ENCODE measurements at places on chromosomes 3 and 15.

DNA sequence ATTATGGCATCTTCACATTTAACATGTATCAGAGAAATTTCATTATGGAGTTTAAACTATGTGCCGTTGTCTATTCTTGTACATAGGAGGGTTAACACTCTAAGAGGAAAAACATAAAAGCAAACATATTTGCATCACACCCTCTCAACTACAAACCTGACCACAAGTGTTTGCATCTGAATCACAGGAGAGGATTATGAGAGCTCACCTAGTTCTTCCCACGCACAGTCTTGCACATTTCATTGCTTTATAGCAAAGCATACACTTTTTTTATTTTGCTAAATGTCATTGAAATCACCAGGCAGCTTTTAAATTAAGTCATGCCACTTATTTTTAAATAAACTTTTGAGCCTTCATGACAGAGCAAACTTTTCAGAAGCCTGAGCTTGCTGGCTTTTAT, 12.5 kb downstream of the TRAT1 start:
- DNase-seq = no peak

DNA sequence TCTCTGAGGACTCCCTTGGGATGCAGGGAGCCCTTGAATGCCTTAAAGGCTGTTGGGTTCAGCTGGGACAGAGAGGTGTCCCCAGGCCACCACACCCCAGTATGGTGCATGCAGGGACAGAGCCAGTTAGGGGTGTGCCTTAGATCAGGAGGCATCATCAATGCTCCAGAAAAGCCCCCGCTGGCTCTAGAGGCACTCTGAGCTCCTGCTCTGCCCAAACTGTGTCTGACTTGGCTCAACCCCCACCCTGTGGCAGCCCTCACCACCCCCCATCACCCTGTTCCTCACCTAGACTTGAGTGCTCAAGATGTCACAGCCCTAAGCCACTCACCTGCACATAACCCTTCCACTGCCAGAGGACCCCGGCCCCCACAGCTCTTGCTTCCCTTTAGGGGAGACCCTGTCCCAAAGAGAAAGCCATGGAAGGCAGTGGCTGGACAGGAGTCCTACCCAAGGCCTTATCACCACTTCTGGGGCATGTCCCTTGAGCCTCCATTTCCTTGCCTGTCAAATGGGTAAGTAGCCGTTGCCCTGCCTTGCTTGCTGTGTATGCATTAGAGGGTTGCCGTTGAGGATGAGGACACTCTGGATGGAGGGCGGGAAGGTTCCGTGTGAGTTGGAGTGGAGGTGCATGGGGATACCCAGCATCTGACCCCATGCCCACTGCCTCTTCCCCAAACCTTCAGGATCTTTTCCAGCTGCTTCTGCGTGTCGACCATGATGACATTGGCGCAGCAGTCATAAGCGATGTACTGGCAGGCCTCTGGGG, 41.4 kb downstream of the ACSBG1 start:
- DNase-seq = no peak

DNA sequence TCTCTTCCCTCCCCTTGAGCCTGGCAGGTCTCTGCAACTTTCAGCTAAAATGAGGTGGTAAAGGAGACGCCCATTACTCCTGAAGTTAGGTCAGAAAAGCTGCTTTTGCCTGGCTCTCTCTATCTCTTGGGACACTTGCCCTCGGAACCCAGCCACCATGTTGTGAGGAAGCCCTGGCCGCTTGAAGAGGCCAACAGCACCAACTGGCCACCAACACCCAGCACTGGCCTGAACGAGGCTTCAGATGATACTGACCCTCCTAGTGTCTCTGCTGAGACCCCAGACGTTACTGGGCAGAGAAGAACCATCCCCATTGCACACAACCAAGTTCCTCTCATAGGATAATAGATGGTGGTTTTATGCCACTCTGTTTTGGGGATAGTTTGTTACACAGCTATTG, 49.5 kb upstream of the PCSK6 start:
- no peak for DNase-seq

DNA sequence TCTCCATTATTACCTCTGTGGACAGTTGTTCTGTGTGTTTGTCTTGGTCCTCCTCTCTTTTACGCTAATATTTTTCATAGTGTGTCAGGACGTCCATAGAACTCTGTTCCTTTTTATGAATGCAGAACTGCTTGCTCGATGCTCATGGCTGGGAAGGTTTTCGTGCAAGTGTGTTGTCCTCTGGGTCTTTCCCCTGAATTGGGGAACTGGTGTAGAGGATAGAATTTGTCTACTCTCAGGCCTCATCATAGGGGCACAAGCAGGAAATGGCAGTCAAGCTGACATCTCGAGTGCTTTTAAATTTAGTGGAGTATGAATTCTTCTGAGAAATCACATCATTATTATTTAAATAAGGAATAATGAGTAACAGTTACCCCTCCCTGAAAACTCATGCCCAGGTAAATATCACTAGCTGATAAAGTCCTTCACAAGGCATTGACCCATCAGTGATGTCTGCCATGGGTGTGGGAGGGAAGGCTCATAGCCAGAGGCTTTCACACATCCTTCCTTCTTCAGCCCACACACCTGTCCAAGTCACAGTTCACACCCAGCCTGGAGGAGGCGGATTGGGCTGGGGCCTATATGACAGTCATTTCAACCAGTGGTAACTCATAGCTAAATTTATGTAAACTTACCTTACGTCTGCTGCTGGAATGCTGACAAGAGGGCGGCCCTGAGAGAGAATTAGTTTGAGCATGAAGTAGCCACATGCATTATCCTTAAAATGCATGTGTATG, 226.1 kb downstream of the PLCL2 start:
- DNase-seq = no peak

- DNase-seq = no peak
Observed at GRCh38 chr3:50777680-50778079, 103.0 kb downstream of the DOCK3 start.

DNA sequence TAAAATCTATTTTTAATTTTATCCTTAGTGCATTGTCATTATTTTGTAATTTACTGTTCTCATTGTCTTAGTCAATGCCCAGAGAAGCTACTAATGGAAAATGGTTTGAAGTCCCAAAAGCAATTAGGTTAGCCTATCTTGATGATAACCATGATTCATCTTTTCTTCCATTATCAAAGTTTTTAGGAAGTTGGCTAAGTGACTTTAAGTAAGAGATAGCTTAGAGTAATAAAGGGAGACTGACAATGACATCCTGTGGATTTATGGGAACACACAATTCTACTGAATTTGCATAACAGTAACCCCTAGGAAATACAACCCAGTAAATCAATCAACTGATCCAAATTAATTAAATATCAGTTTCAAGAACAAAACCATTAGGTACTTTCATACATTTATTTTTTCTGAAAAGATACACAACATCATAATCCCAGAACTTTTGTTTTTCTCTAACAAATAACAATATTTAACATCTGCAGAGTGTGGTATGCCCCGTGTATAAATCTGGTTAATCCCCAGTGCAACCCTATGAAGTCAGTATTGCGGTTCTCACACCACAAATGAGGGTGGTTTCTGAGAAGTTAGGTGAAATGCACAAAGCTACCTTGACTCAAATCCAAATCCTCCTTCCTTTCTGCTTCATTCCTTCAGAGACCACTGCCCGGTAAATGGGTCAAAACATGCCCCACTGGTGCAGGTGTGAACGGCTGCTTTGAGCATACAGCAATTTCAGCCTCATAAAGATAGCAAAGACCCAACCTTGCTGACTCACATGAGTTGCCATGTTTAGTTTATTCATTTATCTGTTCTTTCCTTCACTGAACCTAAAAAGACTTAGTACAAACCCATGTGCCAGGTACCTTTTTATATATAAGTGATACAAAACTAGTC, 202.1 kb downstream of the TBL1XR1 start:
- no peak for DNase-seq

DNA sequence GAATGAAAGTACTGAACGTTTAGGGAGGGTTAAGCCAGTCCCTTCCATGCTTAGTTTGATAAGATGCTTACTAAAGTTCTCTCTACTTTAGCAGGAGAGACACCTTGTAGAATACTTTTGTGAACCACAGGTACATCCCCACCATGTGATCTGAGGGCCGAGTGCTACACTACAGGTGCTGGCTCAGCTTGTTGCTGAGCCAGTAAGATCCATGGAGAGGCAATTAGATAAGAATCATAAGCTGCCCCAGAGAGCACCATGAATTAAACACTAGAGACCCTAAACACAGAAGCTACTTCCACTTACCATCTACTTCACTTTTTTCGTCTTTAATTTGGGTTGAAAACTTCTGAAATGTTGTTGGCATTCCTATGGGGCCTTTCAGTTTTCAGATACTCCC, 70.5 kb upstream of the GOLGA8B start:
- DNase-seq = no peak

DNA sequence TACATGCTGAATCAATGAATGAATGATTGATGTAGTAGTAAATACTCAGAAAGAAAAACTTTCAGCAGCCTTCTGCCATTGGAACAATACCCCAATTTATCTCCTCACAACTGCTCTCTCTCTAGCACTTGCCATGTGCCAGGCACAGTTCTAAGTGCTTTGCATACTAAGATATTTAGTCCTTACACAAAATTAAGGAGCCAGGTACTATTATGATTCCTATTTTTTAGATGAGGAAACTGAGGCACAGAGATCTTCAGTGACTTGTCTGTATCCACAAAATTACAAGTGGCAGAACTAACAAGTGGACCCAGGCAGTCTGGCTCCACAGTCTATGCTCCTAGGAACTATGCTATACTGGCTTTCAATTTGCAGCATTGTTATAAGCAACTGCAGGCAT, 279.2 kb downstream of the LSAMP start:
- no peak for DNase-seq

- DNase-seq = no peak
Observed at GRCh38 chr15:85333132-85333831, 47.1 kb upstream of the AKAP13 start.

- DNase-seq = no peak
Observed at GRCh38 chr15:96117270-96117669, 213.2 kb upstream of the NR2F2 start.

DNA sequence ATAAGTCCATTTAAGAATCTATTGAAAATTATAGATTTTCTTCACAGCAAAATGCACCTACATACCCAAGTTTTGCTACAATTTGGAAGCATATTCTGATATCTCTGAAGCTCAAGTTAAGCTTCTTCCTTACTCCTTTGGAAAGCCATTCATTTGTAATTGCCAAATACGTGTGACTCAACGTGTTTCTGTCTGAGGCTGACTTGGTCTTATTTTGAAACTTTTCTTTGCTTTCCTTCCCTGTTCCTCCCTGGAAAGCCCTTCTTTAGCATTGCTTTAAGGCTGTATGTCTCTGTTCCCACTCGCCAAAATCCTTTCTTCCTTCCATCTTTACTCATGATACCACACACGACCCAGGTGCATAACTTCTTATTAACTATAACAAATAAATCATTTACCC, 232.0 kb downstream of the ZBBX start:
- DNase-seq = no peak

DNA sequence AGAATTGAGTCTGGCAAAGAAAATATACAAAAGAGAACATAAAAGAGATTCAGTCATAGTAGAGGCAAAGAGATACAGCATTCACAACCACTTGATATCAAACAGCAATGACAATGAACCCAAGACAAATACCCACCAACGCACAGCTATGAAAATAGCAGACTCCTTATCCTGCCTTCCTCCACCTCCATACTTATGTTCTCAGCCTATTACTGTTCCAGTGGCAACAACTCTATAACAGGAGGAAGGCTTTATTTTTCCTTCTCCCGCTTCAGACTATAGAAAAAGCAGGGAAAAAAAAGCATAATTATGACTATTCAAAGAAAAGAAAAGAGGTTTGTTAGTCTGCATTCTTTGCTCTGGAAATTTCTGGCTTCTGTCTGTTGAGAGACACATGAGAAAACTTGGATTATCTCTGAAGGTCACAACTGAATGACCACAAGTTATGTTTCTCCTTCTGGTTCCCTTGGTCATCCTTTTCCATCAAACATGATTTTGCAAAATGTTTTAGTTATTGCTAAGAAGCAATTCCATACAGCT, 81.2 kb upstream of the PLXND1 start:
- DNase-seq = no peak

DNA sequence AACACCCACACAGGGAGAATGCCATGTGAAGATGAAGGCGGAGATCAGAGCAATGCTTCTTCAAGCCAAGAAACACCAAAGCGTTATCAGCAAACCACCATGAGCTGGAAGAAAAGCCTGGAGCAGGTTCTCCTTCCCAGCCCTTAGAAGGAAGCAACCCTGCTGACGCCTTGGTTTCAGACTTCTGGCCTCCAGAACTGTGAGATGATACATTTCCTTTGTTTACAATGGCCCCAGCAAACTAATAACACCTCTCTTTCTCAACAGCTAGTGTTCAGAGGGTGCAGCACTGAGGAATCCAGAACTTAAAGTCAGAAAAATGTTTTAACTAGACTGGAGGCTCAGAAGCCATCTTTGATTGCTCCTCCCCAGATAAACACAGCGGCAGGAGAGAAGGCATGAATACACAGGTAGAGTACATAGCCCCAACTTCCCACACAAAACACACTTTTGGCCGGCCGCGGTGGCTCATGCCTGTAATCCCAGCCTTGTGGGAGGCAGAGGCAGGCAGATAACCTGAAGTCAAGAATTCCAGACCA, 132.4 kb upstream of the LPP start:
- no peak for DNase-seq

DNA sequence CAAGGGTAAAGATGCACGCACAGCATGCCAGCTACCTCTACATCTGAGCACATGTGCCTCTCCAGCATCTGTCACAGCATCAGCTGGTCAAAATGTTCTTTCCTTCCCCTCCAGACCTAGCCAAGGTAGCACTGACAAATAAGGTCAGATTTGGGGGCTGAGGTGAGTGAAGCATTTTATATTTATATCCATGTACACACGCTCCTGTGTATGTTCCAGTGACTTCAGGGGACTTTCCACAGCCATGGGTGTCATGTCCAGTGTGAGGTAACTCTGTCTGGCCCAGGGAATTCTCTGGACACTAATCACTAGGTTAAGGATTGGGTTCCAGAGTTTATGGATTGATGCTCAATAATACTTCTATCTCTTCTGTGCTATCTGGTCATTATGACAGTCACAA, 165.2 kb upstream of the TP63 start:
- DNase-seq = no peak

DNA sequence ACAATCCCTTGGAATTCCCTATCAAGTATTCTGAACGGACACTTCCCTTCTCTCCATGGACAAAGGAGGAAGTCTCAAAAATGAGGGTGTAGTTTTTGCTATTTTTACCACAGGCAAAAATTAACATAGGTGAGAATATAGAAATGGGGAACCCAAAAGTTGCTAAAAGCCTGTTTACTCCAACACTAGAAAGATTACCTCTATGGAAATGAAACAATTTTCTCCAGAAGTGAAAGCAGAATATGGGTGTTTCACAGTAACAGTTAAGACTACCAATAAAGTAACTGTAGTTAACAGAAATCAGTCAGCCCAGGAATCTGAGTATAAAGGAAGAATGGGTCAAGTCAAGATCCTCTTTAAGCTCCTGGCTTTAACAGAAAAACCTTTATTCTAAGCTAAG, 9.3 kb downstream of the TRA2B start:
- no peak for DNase-seq

Data from HuH-7.5 (cell line).